Pancreas (tissue), 10 donors: ENCODE measurements at places on chromosomes 12 and 14. TPM values are rescaled to one million over a fixed set of nuclear protein-coding genes. Genes with fewer than 3 reads are reported as not detected.

The FAM186B gene
- polyA plus RNA-seq = 0.56 TPM

The RASSF8 gene
- 4.3 TPM for polyA plus RNA-seq

The TGM1 gene
- polyA plus RNA-seq = 4.8 TPM

The ESPL1 gene
- polyA plus RNA-seq = 0.27 TPM

The TEP1 gene
- polyA plus RNA-seq = 13.3 TPM

The TAS2R42 gene
- not detected for polyA plus RNA-seq

The SLC39A5 gene
- 615 TPM for polyA plus RNA-seq

The CAPZA3 gene
- polyA plus RNA-seq = 1.8 TPM

The FAM181A gene
- not detected for polyA plus RNA-seq

The AKAP6 gene
- polyA plus RNA-seq = 0.34 TPM

The BCL2L14 gene
- polyA plus RNA-seq = 2.2 TPM

The STON2 gene
- polyA plus RNA-seq = 1.7 TPM

The RDH16 gene
- polyA plus RNA-seq = 0.77 TPM

The TAC3 gene
- polyA plus RNA-seq = 4.4 TPM

The HOXC5 gene
- not detected for polyA plus RNA-seq

The NTF3 gene
- polyA plus RNA-seq = 0.63 TPM

The CFAP54 gene
- 0.02 TPM for polyA plus RNA-seq
